ENCODE measurements at places on chromosomes 1 and 21. TPM values are rescaled to one million over a fixed set of nuclear protein-coding genes. Genes with fewer than 3 reads are reported as not detected.

- no peak overlapping the region for H3K27ac ChIP-seq
- no peaks in the 10 kb centered on the region for H3K4me1 ChIP-seq
- no peak overlapping the region for H3K4me3 ChIP-seq
- H3K36me3 ChIP-seq, result no peaks in the 10 kb centered on the region
Observed at GRCh38 chr1:156880473-156880872, 13.0 kb upstream of the PEAR1 start.

DNA sequence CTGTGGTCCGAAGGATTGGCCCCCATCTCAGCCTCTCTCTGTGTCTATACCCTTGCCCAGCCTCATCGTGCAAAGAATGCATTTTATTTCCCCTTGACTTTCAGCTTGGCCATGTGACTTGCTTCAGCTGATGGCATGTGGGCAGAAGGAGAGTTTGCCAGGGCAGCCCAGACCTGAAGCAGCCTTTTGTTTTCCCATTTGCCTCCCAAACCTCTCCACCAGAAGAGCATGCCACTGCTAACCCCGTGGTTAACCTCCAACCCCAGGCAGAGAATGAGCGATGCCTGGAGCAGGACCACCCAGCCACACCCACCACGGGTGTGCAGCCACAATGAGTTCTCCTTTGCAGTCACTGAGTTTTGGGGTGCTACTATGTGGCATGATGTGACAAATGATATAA lies 136.4 kb downstream of the SETD4 start:
- H3K27me3 ChIP-seq, result peaks cover 3% of the 10 kb centered on the region
- no peaks in the 10 kb centered on the region for H3K36me3 ChIP-seq
- no peak overlapping the region for H3K4me3 ChIP-seq
- H3K27ac ChIP-seq, result no peak overlapping the region

RRP1B gene
- 24.0 TPM for polyA plus RNA-seq

UBXN10 gene
- polyA plus RNA-seq, result 0.06 TPM

TMEM81 gene
- polyA plus RNA-seq, result 1.4 TPM

- no peak overlapping the region for H3K4me3 ChIP-seq
- H3K27me3 ChIP-seq, result no peaks in the 10 kb centered on the region
- DNase-seq, result no peak
- H3K27ac ChIP-seq, result no peak overlapping the region
- H3K4me1 ChIP-seq, result no peaks in the 10 kb centered on the region
- no peaks in the 10 kb centered on the region for H3K36me3 ChIP-seq
Observed at GRCh38 chr1:3276341-3276800, 178.1 kb upstream of the ARHGEF16 start.

- DNase-seq, result no peak
- H3K27me3 ChIP-seq, result no peaks in the 10 kb centered on the region
- no peak overlapping the region for H3K4me3 ChIP-seq
Observed at GRCh38 chr1:235832011-235832410, 34.7 kb downstream of the LYST start.

- H3K27ac ChIP-seq, result no peak overlapping the region
- no peak for DNase-seq
- H3K27me3 ChIP-seq, result no peaks in the 10 kb centered on the region
- H3K4me1 ChIP-seq, result no peaks in the 10 kb centered on the region
- H3K4me3 ChIP-seq, result no peak overlapping the region
- no peaks in the 10 kb centered on the region for H3K36me3 ChIP-seq
Observed at GRCh38 chr1:192485692-192486436, 89.7 kb upstream of the RGS1 start.

LRRN2 gene
- polyA plus RNA-seq, result not detected
